ENCODE measurements at places on chromosomes 6 and 20. TPM values are rescaled to one million over a fixed set of nuclear protein-coding genes. Genes with fewer than 3 reads are reported as not detected.

Gene NKX2-4
- total RNA-seq: not detected

- H3K27ac ChIP-seq: no peak overlapping the region
- H3K27me3 ChIP-seq: no peaks in the 10 kb centered on the region
- H3K4me3 ChIP-seq: no peak overlapping the region
- peaks cover 16% of the 10 kb centered on the region for H3K4me1 ChIP-seq
Observed at GRCh38 chr6:31657406-31658157, 1.9 kb downstream of the APOM start.

DNA sequence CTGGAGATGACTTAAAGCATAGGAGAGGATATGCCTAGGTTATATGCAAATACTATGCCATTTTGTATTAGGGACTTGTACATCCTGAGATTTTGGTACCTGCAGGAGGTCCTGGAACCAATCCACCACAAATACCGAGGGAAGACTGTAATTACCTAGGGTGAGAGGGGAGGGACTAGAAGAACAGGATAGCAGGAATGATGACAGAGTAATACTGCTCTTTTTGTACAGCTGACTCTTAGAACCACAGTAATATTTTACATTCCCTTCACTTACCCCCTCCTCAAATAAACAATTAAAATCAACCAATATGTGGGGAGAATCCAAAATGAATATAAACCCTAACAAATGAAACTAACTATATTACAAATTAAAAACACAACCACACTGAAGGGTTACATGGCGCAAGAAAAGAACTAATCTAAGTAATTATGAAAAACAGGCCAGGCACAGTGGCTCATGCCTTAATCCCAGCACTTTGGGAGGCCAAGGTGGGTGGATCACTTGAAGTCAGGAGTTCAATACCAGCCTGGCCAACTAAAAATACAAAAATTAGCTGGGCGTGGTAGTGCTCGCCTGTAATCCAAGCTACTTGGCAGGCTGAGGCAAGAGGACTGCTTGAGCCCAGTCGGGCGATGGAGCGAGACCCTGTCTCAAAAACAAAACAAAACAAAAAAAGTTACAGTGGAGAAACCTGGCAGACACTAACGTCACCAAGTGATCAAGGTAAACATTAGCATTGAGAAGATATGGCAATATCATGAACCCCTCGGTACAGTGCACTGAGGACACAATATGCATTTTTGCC is 37.1 kb downstream of the MAP1LC3A start:
- H3K36me3 ChIP-seq: no peaks in the 10 kb centered on the region
- DNase-seq: no peak
- no peaks in the 10 kb centered on the region for H3K4me1 ChIP-seq
- no peaks in the 10 kb centered on the region for H3K27me3 ChIP-seq

DNA sequence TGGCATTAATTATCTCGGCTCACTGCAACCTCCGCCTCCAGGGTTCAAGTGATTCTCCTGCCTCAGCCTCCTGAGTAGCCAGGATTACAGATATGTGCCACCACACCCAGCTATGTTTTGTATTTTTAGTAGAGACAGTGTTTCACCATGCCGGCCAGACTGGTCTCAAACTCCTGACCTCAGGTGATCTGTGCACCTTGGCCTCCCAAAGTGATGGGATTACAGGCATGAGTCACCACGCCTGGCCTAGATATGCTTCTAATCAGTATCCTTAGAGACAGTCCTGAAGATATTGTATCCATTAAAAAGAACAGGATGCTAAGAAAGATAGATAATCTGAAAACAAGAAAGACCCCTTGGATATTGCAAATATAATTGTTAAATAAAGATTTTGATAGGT is 3.1 kb upstream of the IPCEF1 start:
- no peak for DNase-seq
- H3K27me3 ChIP-seq: no peaks in the 10 kb centered on the region
- no peaks in the 10 kb centered on the region for H3K36me3 ChIP-seq
- no peak overlapping the region for H3K27ac ChIP-seq
- no peaks in the 10 kb centered on the region for H3K4me1 ChIP-seq

GRCh38 chr6:105675715-105676397 is 273.0 kb upstream of the PREP start:
- no peak overlapping the region for H3K4me3 ChIP-seq
- no peak overlapping the region for H3K27ac ChIP-seq
- no peaks in the 10 kb centered on the region for H3K27me3 ChIP-seq
- DNase-seq: no peak

Data from pancreas (tissue), 10 donors.